ENCODE measurements at places on chromosomes 1 and 21. TPM values are rescaled to one million over a fixed set of nuclear protein-coding genes. Genes with fewer than 3 reads are reported as not detected.

DNA sequence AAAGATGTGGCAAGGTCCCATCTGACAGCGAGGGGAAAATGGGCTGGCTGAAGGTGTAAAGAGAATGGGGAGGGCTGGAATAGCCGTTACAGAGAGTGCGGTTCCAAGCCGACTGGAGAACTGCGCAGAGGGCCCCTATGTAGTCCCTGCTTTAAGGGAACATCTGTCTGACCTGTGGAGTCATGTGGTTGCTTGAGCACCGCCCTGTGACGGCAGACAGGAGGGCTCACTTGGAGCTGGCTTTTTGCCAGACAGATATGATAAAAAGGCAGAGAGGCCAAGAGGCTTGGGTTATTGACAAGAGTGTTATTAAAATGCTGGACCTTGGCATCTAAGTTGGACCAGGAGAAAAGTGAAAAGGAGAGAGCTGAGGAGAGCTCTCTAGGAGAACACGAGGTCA is 5.9 kb upstream of the PTPRF start:
- no peak overlapping the region for H3K4me3 ChIP-seq
- H3K27me3 ChIP-seq = no peaks in the 10 kb centered on the region

Gene PALMD
- total RNA-seq = 31.8 TPM

- no peaks in the 10 kb centered on the region for H3K36me3 ChIP-seq
- no peak overlapping the region for H3K4me3 ChIP-seq
- no peak for DNase-seq
- no peak overlapping the region for H3K27ac ChIP-seq
- H3K27me3 ChIP-seq = no peaks in the 10 kb centered on the region
- H3K4me1 ChIP-seq = no peaks in the 10 kb centered on the region
These were observed 119.9 kb upstream of the F3 start for GRCh38 chr1:94661431-94661932.

Gene ZNF695
- total RNA-seq = not detected

- no peak overlapping the region for H3K4me3 ChIP-seq
- DNase-seq = no peak
- H3K4me1 ChIP-seq = peaks cover 99% of the 10 kb centered on the region
- H3K36me3 ChIP-seq = peaks cover 9% of the 10 kb centered on the region
- peak overlapping the region; percentile 85 for H3K27ac ChIP-seq
These were observed 156.3 kb downstream of the DHRS3 start for GRCh38 chr1:12461754-12462153.

DNA sequence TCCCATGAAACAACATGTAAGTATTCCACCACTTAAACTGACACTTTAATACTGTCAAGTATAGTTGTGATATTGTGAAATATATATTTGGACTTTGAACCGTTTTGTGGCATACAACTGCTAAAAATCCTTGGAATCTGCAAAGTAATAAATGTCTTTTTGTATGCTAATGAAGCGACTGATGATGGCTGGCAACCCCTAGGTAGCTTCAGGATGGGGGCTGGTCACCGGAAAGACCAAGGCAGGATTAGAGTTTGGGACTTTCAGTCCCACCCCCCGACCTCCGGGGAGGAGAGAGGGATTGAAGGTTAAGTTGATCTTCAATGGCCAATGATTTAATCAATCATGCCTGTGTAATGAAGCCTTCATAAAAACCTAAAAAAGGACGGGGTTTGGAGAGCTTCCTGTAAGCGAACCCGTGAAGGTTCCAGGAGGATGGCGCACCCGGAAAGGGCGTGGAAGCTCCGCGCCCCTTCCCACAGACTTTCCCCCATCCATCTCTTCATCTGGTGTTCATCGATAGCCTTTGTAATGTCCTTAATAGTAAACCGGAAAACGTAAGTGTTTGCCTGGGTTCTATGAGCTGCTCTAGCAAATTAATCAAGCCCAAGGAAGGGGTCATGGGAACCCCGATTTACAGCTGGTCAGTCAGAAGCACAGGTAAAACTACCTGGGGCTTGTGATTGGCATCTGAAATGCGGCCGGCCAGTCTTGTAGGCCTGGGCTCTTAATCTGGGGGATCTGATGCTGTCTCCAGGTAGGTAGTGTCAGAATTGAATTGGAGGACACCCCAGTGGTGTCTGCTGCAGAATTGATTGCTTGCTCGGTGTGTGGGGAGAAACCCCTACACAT is 1.8 kb upstream of the ZNF281 start:
- peaks cover 46% of the 10 kb centered on the region for H3K4me1 ChIP-seq
- H3K27me3 ChIP-seq = no peaks in the 10 kb centered on the region
- H3K4me3 ChIP-seq = no peak overlapping the region
- no peak for DNase-seq

Gene OR2T35
- not detected for total RNA-seq

Gene KIF14
- total RNA-seq = not detected

Gene WNT3A
- not detected for total RNA-seq

GRCh38 chr1:115837740-115838421 is 3.0 kb downstream of the NHLH2 start:
- peaks cover 28% of the 10 kb centered on the region for H3K4me1 ChIP-seq
- DNase-seq = no peak
- H3K27ac ChIP-seq = no peak overlapping the region
- no peaks in the 10 kb centered on the region for H3K36me3 ChIP-seq
- peak overlapping the region; percentile 41 for H3K4me3 ChIP-seq

GRCh38 chr1:220391491-220391890 is 119.2 kb upstream of the RAB3GAP2 start:
- DNase-seq = no peak
- no peak overlapping the region for H3K4me3 ChIP-seq
- no peaks in the 10 kb centered on the region for H3K4me1 ChIP-seq
- no peaks in the 10 kb centered on the region for H3K36me3 ChIP-seq

DNA sequence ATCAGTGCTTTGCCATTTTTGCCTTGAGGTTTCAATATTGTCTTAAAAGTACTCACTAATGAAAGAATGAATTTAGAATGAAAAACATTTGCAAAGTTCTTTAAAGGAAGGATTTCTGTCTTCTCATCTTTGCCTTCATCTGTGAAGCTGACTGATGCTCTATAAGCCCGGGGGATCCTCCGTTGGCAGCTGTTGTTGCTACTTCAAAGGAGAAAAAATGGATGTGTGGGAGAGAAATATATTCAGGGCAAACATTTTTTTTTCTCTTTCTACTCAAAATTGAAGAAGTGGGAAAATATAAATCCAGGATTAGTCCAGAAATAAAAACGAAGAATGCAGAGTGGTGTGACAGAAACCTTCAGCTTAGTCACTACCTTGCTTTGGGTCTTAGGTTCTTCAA is 142.5 kb downstream of the OLFM3 start:
- H3K4me3 ChIP-seq = no peak overlapping the region
- H3K4me1 ChIP-seq = no peaks in the 10 kb centered on the region
- H3K36me3 ChIP-seq = no peaks in the 10 kb centered on the region
- H3K27me3 ChIP-seq = no peaks in the 10 kb centered on the region
- no peak overlapping the region for H3K27ac ChIP-seq

GRCh38 chr1:162222014-162222413 is 152.5 kb downstream of the NOS1AP start:
- DNase-seq = no peak
- no peaks in the 10 kb centered on the region for H3K27me3 ChIP-seq
- H3K4me3 ChIP-seq = no peak overlapping the region
- no peaks in the 10 kb centered on the region for H3K36me3 ChIP-seq
- peaks cover 19% of the 10 kb centered on the region for H3K4me1 ChIP-seq
- H3K27ac ChIP-seq = no peak overlapping the region

- no peak for DNase-seq
- no peaks in the 10 kb centered on the region for H3K27me3 ChIP-seq
- H3K27ac ChIP-seq = no peak overlapping the region
- no peaks in the 10 kb centered on the region for H3K36me3 ChIP-seq
- H3K4me3 ChIP-seq = no peak overlapping the region
These were observed 95.2 kb downstream of the RUNX1 start for GRCh38 chr21:34953950-34954349.

- H3K4me1 ChIP-seq = no peaks in the 10 kb centered on the region
- H3K27me3 ChIP-seq = no peaks in the 10 kb centered on the region
- peak overlapping the region; percentile 2 for H3K4me3 ChIP-seq
- no peaks in the 10 kb centered on the region for H3K36me3 ChIP-seq
- DNase-seq = no peak
These were observed 19.8 kb downstream of the KMO start for GRCh38 chr1:241551759-241552638.

DNA sequence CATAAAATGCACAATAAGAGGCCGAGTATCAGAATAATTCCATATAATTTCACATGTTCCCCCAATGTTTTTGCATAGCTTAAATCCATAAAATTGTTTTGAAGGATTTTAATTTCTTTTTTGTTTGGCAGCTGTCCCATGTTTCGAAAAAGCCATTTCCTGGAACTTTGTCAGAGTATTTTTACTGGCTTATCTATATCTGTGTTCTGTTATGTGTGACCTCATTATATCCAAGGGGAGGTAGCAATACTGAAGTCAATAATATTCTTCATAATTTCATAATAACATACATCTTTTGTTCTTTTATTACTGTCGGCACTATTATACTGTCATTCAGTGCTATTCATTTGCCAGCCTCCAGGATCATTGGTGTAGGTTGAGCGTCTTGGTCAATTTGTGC is 9.4 kb upstream of the BACH1 start:
- no peak overlapping the region for H3K27ac ChIP-seq
- DNase-seq = no peak
- H3K36me3 ChIP-seq = no peaks in the 10 kb centered on the region
- H3K27me3 ChIP-seq = no peaks in the 10 kb centered on the region
- H3K4me1 ChIP-seq = no peaks in the 10 kb centered on the region
- no peak overlapping the region for H3K4me3 ChIP-seq

Gene ETV3
- 20.0 TPM for total RNA-seq

Gene RNASEL
- total RNA-seq = 8.1 TPM

- DNase-seq = no peak
- H3K27me3 ChIP-seq = no peaks in the 10 kb centered on the region
- no peak overlapping the region for H3K27ac ChIP-seq
- no peak overlapping the region for H3K4me3 ChIP-seq
These were observed 10.6 kb downstream of the CD247 start for GRCh38 chr1:167507719-167508118.

DNA sequence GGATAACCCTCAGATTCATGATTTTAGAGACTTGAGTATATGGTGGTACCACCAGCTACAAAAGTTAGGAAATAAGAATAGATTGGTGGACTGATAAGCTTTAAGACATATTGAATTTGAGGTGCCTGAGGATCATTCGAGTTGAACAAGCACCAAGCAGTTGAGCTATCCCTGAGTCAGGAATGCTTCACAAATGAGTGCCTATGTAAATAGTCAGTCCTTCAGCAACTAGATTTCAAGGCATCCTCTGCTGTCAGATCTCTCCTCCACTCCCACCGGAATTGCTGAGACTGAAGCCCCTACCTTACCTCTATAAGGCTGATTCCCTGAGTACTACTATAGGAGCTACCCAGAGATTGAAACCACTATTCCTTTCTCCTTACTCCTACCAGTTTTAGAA is 7.1 kb downstream of the BTF3L4 start:
- peaks cover 12% of the 10 kb centered on the region for H3K4me1 ChIP-seq
- H3K27ac ChIP-seq = no peak overlapping the region
- H3K27me3 ChIP-seq = no peaks in the 10 kb centered on the region

Gene FAF1
- total RNA-seq = 39.7 TPM

Gene FCRL6
- total RNA-seq = not detected

- H3K4me3 ChIP-seq = no peak overlapping the region
- no peak for DNase-seq
- H3K27ac ChIP-seq = no peak overlapping the region
- H3K36me3 ChIP-seq = no peaks in the 10 kb centered on the region
- H3K4me1 ChIP-seq = no peaks in the 10 kb centered on the region
- no peaks in the 10 kb centered on the region for H3K27me3 ChIP-seq
These were observed 9.8 kb upstream of the IFNAR2 start for GRCh38 chr21:33219954-33220353.

DNA sequence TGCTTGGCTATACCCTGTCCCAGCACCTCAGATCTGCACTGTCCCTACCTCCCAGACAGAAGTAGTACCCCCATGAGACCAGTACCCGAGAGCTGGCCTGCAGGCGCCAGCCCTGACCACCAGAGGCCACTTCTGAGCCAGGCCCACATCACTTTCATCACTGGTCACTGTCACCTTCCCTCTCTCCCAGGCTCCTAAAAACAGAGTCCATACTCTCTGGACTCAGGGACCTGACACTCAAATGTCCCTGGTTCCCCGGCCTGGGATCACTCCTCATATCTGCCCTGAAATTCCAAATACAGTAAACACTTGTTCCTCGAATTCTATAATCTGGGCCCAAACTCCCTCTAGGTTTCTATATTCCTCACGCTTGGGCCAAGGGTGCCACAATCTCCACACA is 18.7 kb downstream of the TMEM53 start:
- no peaks in the 10 kb centered on the region for H3K27me3 ChIP-seq
- H3K36me3 ChIP-seq = peaks cover 37% of the 10 kb centered on the region
- H3K4me3 ChIP-seq = no peak overlapping the region
- DNase-seq = no peak
- no peak overlapping the region for H3K27ac ChIP-seq

GRCh38 chr1:25858494-25858893 is 763 bp downstream of the AUNIP start:
- peak overlapping the region; percentile 61 for H3K4me3 ChIP-seq
- no peak overlapping the region for H3K27ac ChIP-seq
- H3K36me3 ChIP-seq = no peaks in the 10 kb centered on the region
- no peak for DNase-seq

DNA sequence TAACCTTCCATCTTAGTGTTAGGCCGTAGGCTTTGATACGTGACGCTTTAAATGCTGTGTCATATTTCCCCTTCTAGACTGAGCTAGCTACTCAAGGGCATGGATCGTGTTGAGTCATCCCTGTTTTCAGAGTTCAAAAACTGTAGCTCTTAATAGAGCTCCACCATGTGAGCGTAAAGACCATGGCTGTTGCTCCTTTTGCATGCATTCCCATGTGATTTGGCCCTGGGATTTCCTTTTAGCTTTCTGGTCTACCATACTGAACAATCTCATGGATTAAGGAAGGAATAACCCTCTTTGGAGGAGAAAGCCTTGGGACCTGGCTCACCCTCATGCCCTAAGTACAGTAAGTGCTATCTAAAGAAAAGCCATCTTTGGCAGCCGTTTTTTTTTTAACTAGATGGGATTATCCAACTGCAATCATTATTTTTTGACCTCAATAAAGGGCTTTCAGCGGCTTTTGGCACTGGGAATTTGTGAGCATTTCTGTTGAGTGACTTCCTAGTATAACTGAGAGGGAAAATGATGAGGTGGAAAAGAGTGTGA is 76.6 kb downstream of the PLPP3 start:
- peaks cover 79% of the 10 kb centered on the region for H3K4me1 ChIP-seq
- H3K4me3 ChIP-seq = no peak overlapping the region
- no peaks in the 10 kb centered on the region for H3K27me3 ChIP-seq

All from esophagus muscularis mucosa (tissue), 4 donors.